ENCODE measurements at places on chromosomes 5 and 9.

DNA sequence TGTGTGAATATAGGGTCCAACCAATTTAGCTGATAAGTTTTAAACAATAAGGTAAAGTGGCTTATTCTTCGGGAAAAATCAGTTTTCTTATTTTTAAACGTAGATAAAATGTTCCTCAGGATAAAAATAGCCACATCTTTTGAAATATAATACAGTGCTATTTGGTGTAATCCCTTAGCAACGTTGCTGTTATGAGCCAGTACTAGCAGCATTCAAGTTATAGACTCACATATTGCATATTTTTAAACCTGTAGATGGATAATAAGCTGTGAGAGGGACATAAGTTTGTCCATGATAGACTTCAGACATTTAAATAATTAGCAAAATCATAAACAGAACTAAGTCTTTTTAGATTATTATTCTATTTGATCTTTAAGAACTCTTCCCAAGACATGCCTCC, 6.3 kb downstream of the PDE4D start:
- DNase-seq, result no peak

DNA sequence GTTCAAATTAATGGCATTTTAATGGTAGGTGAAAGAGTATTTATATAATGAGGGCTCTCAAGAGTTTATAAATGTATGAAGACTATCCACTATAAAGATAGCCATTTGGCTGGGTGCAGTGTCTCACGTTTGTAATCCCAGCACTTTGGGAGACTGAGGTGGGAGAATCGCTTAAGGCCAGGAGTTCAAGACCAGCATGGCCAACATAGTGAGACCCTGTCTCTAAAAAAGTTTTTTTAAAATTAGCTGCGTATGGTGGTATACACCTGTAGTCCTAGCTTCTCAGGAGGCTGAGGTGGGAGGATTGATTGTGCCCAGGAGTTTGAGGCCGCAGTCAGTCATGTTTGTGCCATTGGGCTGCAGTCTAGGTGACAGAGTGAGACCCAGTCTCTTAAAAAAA, 61.6 kb downstream of the ERBIN start:
- DNase-seq, result no peak

GRCh38 chr5:55541056-55541635, 6.4 kb upstream of the PLPP1 start:
- no peak for DNase-seq

DNA sequence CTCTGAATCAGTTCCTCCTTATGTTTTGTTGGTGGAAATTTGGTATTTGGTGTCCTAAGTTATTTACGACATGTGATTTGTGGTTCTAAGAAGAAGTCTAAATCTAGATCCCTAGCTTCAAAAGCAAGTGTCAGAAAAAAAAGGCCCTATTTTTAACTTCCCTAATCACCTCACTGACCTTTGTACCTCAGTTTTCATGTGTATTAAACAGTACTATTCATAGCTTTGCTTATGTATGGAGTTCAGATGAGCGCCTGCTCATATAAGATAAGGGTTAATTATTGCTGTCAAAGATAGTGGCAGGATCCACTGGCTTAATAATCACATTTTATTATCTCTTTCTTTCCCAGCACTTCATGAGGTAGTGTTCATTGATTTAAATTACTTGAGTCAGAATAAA, 318.2 kb downstream of the PARP8 start:
- no peak for DNase-seq

GRCh38 chr5:1175801-1176472, 25.5 kb upstream of the SLC6A19 start:
- no peak for DNase-seq

- DNase-seq, result no peak
These were observed 475.6 kb downstream of the DMRTA1 start for GRCh38 chr9:22922222-22922621.

GRCh38 chr5:73295921-73296320, 122.9 kb downstream of the TMEM174 start:
- DNase-seq, result no peak

- DNase-seq, result no peak
These were observed 638.1 kb downstream of the ACTL7B start for GRCh38 chr9:108217431-108218349.

DNA sequence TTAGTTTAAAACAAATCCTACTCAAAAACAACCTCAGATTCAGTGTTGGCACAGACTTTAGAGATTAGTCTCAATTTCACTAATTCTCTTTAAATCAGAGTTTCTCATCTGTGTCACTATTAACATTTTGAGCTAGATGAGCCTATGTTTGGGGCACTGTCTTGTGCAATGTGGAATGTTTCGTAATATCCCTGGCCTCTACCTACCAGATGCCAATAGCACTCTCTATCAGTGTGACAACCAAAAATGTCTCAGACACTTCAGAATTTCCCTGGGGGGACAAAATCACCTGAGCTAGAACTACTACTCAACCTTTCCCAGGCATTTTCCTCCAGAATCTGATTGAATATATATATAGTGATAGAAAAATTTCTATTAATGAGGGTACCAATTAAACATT, 465.2 kb upstream of the RGMB start:
- no peak for DNase-seq

GRCh38 chr5:103424453-103425205, 138.0 kb downstream of the NUDT12 start:
- no peak for DNase-seq

DNA sequence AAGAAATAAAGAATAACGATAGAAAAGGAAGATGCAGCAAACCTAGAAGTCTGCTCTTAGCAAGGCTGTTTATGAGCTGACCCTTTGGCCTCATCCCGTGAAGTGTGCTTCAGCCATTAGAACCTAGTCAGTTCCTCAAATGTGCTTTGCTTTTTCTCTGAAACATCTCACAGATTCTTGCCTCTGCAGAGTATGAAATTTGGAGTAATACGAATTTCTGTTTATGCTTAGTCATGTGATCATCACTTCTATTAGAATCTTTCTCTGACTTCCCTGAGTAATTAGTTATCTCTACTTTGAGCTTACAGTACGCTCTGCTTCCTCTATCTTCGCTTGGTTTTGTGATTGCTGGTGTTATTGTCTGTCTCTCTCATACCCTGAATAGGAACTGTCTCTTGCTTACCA, 11.3 kb downstream of the CYSTM1 start:
- DNase-seq, result no peak

- DNase-seq, result no peak
These were observed 21.3 kb upstream of the ERMP1 start for GRCh38 chr9:5854063-5854790.

All from effector CD4-positive, alpha-beta T cell (primary cell).